ENCODE measurements at places on chromosomes 2 and 18. TPM values are rescaled to one million over a fixed set of nuclear protein-coding genes. Genes with fewer than 3 reads are reported as not detected.

Gene MAP3K19
- total RNA-seq, result not detected

Gene IL37
- total RNA-seq, result not detected

Gene CAPN14
- 0.04 TPM for total RNA-seq

Gene DPP4
- total RNA-seq, result 0.69 TPM

Gene CCDC148
- total RNA-seq, result 0.62 TPM

Gene SLC11A1
- total RNA-seq, result 0.21 TPM

Gene ST8SIA5
- not detected for total RNA-seq

Gene WDR43
- total RNA-seq, result 107 TPM

Gene ZNF804A
- total RNA-seq, result not detected

Gene MROH2A
- 0.23 TPM for total RNA-seq

Gene REV1
- 9.8 TPM for total RNA-seq

Gene KIAA2012
- total RNA-seq, result not detected

Gene PEX13
- 14.0 TPM for total RNA-seq

Gene INO80C
- 25.9 TPM for total RNA-seq

Gene PRKCE
- 9.9 TPM for total RNA-seq

Gene CNDP2
- total RNA-seq, result 82.4 TPM

Gene HDHD2
- total RNA-seq, result 9.4 TPM

Gene SUMO1
- total RNA-seq, result 171 TPM

Gene ACADL
- total RNA-seq, result not detected

Gene GPR75
- total RNA-seq, result 1.2 TPM

Gene AGPS
- total RNA-seq, result 32.4 TPM

Gene FOXI3
- 0.06 TPM for total RNA-seq

Gene TCF23
- not detected for total RNA-seq

Gene ZSCAN30
- total RNA-seq, result 0.84 TPM

Gene PARD3B
- total RNA-seq, result 0.93 TPM

Gene CNTNAP5
- not detected for total RNA-seq

Gene SCYGR4
- not detected for total RNA-seq

Gene GPR35
- 1.0 TPM for total RNA-seq

Gene MALT1
- 8.7 TPM for total RNA-seq

Gene SCYGR6
- not detected for total RNA-seq

Gene RSAD2
- total RNA-seq, result 0.13 TPM

Gene ITGB1BP1
- total RNA-seq, result 170 TPM

Gene NTSR2
- 0.08 TPM for total RNA-seq

Gene MOCOS
- total RNA-seq, result 2.9 TPM

Gene OR6B2
- not detected for total RNA-seq

Gene TUBA3E
- total RNA-seq, result 6.9 TPM

Gene MTX2
- total RNA-seq, result 39.6 TPM

Gene RAB12
- total RNA-seq, result 24.0 TPM

Gene POTEI
- 0.01 TPM for total RNA-seq

Gene GALR1
- not detected for total RNA-seq

Gene DSG4
- total RNA-seq, result not detected

Gene FBXO41
- total RNA-seq, result 4.7 TPM

Gene PTPRN
- 1.2 TPM for total RNA-seq

Gene DLX2
- 0.49 TPM for total RNA-seq

Gene GATA6
- 1.8 TPM for total RNA-seq

Gene LIPG
- 0.24 TPM for total RNA-seq

Gene HK2
- 0.79 TPM for total RNA-seq

Gene PRSS56
- total RNA-seq, result 0.10 TPM

Gene CCNYL1
- 16.1 TPM for total RNA-seq

Gene GDF7
- total RNA-seq, result 0.09 TPM

Gene UGT1A5
- total RNA-seq, result 0.09 TPM

Gene CRYGC
- not detected for total RNA-seq

Gene PLGLB1
- 0.44 TPM for total RNA-seq

Gene PLEKHB2
- total RNA-seq, result 72.8 TPM

Gene GCG
- total RNA-seq, result not detected

Data from A549 treated with AZD2906 at 1 μM for 4 hours (cell line).